NCI-H345 (cell line): ENCODE measurements at places on chromosomes 11 and 22.

- DNase-seq, result no peak
Measured at GRCh38 chr22:37412495-37413250, 14.6 kb downstream of the ELFN2 start.

DNA sequence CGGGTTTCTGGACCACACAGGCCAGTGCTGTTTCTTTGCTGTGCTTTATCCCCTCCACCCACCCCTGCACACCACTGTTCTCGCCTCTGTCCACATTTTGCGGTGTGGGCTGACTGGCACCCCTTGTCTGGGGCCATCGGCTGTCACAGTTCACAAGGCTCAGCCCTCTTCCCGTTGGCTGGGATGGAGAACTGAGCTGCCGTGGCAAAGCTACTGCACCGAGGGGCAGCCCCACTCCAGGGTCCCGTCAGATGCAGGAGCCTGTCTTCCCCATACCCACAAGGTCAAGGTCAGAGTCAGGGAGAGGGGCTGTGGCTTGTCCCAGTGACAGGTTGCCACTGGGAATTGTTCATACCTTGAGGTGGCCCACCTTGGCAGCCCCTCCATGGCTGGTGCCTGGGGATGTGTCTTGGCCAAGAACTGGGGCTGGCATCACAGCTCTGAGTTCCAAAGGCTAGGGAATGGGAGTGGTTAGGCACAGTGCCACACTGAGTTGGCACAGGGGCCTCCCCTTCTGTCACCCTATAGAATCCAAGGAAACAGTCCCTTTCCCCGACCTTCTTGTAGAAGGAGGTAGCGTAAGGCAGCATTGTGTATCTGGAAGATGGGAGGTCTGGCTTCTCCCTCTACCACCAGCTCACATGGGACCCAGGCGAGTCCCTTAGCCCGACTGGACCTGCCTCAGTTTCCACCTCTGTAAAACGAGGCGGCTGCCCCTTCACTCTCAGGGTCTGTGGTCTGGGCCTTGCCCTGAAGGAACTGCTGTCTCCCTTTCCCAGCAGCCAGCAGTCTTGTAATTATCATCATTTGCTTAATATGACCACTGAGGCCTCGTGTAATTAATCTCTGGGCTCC lies 3.4 kb downstream of the GRK2 start:
- DNase-seq, result no peak

DNA sequence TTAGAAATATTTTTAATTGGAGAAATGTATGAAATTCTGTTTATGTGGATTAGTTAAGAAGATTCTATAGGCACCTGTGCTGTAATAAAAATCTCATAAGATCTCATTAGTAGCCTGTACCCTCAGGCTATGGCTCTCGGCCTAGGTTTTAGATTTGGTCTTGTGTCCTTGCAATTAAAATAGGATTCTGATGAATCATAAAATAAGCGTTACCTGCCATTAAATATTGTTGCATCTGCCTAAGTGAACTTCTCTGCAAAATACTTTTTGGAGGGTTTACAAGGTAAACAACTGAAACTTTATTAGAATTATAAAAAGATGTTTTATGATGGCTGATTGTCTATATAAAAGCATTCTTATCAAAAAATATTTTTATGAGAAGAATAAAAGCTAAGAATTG lies 804.1 kb upstream of the ANO3 start:
- DNase-seq, result no peak

DNA sequence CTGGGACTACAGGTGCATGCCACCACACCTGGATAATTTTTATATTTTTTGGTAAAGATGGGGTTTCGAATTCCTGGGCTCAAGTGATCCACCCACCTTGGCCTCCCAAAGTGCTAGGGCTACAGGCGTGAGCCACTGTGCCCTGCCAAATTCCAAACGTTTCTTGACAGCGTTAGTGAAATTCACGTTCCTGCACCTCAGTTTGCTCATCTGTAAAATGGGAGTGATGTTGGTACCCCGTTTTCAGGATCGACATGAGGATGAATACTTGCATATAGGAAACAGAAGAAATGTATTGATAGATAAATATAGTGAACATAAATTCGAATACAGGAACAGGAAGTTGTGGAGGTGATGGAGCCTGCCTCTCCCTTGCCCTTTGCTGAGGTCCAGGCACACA lies 10.2 kb upstream of the LTO1 start:
- no peak for DNase-seq

- DNase-seq, result no peak
Measured at GRCh38 chr11:29256580-29256979, 760.2 kb downstream of the KCNA4 start.

- DNase-seq, result peak; percentile 70
Measured at GRCh38 chr11:71086687-71087258, 165.6 kb downstream of the SHANK2 start.

DNA sequence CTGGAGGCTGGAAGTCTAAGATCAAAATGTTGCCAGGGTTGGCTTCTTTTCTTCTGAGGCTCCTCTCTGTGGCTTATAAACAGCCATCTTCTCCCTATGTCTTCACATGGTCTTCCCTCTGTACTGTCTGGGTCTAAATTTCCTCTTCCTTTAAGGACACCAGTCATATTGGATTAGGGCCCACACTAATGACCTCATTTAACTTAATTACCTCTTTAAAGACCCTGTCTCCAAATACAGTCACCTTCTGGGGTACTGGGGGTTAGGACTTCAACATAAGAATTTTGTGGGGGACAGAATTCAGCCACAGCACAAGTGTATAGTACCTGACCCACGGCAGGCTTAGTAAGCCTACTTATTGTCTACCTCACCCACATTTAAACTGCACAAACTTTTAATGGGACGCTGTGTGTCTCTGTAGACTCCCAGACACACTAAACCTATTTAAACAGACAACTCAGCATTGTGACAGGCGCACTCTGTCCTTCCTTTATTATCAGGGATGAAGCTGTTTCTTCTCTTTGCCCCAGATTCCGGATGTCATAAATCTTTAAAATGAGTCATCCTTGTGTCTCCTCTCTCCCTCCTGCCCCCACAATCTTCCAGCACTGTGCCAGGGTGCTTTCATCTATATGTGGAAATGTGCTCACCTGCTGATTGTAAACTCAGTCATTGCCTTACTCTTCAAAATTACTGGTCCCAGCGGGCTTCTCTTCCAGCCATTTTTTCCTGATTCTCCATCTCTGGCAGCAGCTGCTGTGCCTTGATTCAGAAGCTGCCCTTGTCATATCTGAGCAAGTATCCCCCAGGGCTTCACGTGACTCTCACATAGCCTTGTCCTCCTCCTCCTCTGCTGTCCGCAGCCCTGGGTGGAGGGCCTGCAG lies 5.4 kb upstream of the MAPK8IP1 start:
- no peak for DNase-seq

DNA sequence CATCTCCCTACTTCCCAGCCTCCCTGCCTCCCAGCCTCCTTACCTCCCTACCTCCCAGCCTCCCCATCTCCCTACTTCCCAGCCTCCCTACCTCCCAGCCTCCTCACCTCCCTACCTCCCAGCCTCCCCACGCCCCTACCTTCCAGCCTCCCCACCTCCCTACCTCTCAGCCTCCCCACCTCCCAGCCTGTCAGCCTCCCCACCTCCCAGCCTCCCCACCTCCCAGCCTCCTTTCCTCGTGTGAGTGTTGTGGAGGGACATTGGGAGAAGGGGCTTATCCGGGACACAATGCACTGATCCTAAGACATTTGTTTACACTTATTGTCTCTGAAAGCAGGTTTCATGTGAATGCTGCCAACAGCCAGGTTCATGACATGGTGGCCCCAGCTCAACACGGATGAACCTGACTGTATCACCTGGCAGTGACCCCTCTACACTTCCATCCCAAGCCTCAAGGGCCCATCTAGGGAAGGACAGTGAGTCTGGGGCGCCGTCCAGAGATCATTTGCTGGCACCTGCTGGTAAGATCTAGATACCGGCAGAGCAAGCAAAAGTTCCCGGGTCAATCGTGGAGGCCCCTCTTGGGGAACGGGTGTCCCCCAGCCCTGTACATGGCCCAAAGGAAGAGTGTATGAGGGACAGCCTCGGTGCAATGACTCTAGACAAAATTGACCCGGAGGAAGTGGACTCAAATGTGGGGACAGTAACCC lies 34.5 kb upstream of the TH start:
- DNase-seq, result no peak
